ENCODE measurements at places on chromosomes 3 and 15. TPM values are rescaled to one million over a fixed set of nuclear protein-coding genes. Genes with fewer than 3 reads are reported as not detected.

DNA sequence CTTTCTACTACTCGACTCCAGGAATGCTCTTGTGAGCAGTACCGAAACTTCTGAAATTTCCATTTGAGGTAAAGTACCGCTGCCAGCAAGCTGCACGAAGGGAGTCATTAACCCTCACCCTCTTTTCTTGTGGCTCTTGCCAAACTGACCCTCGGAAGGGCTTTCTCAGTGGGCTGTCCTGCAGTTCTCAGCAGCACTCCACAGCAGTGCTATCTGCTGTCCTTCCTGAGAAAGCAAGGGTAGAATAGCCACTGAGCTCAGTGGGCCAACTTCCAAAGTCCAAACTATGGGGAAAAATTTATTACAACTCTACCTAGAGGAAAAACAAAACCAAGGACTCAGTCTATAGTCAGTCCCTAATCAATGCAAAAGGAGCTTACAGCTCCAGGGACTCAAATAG lies 38.5 kb upstream of the COL8A1 start:
- DNase-seq, result no peak

DNA sequence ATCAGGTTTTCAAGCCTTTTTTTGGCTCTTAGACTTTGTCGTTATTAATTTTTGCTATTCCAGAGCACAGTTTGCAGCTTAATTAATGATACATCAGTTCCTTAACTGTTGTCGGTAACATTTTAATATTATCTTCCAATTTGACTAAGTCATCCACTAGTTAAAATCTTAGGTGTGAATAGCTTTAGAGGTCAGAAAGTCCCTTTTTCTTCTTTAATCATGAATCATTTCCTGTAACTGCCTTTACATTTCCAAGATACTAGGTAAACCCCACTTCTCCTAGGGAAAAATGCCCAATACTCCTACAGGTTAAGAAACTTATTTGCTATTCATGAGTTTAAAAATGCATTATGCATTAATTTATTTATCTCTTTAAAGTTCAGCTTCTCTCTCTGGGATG lies 260.9 kb upstream of the CFAP20DC start:
- no peak for DNase-seq

DNA sequence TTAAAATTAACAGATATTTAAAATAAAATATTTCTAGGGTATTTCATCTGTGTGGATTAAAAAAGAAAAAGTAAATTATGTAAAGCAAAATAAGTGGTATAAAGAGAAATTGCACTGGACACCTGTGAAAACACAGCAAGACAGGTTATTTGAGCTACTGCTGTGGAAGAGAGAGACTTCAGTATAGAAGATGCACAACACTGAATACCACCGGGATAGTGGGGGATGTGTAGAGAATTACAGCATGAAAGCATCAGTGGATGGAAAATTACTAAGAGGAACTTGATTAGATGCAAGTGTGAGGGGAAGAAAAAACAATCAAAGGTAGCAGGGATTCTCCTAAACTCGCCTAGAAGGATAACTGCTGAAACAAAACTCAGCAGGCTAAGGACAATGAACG lies 1242.5 kb upstream of the GBE1 start:
- DNase-seq, result no peak

DNA sequence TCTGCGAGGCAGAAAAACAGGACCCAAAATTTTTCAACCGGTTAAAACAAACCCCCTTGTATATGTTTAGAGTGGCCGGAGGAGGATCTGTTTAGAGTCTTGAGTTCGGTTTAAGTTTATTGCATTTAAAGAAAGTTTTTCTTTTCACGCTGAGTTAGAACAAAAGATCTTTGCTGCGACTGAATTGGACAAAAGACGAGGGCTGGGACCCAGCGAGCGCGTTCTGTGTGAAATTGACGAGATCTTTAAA lies 9.8 kb downstream of the NR2F2 start:
- DNase-seq, result no peak

DNA sequence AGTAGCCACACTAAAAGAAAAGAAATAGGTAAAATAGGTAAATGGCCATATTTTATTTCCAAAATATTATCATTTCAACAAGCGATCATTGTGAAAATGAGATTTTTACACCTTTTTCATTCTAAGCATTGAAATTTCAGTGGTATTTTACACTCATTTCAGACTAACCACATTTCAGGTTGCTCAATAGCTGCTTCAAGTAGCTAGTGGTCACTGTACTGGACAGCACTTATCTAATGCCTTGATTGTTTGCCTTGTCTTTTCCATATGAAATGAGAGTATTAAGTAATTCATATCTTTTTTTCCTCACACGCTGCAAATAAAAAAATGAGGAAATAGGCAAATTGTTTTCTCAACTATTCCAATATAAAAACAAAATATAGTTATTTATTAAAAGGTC lies 332.8 kb downstream of the NLGN1 start:
- DNase-seq, result no peak

- no peak for DNase-seq
Measured at GRCh38 chr15:46956456-46956855, 760.8 kb upstream of the SEMA6D start.

STAC gene
- total RNA-seq, result not detected

AQP9 gene
- not detected for total RNA-seq

Measured in chondrocyte (in vitro differentiated cells).